Fibroblast of villous mesenchyme (primary cell): ENCODE measurements at places on chromosomes 12 and 14.

GRCh38 chr14:100105357-100106169 lies 40.3 kb downstream of the EVL start:
- DNase-seq = no peak

DNA sequence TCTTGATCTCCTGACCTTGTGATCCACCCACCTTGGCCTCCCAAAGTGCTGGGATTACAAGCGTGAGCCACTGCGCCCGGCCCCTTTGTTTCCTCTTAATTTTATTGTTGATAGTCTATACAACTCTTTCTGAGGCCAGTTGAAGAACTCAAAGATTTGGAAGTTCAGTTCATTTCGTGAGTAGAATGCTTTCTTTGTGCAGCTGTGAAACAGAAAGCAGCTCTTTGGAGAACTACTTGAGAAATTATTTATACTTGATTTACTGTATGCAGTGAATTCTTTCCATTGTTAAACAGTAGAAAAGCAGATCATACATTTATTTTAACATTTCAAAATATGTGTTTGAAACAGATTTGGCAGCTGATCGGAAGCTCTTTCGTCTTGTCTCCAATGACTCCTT lies 69.3 kb downstream of the PCNX1 start:
- no peak for DNase-seq

DNA sequence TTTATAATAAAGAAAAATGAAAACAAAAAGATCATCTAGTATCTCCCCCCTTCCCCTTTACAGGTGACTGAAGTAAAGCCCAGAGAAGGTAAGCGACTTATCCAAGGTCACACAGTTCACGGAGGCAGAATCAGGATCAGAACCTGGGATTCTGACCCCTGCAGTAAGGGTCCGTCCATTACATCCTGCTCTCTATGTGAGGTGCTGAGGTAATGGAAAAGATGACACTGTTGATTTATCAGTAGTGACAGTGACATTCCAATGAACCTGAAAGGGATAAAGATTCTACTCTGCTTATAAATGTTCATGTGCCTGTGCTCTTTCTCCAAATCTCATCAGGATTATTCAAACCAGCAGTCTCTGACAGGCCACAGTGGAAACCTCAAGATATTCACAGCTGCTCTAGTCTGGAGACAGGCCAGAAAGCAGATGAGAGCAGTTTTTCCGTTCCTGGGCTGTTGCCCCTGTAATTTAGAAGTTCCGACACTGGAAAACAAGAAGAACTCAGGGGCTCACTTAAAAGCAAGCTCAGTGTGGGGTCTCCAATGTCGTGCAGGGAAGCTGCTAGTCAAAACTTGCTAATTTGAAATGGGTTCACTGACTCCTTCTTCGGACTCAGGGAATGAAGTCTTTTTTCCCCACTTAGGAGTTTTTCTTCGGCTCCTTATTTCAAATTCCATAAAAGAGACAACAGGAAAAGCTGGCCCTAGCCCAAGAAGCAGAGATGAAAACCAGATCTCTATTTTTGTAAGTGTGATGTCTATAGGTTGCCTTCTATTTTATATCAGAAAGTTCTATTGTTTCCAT lies 131.8 kb upstream of the EEA1 start:
- DNase-seq = peak; percentile 67

DNA sequence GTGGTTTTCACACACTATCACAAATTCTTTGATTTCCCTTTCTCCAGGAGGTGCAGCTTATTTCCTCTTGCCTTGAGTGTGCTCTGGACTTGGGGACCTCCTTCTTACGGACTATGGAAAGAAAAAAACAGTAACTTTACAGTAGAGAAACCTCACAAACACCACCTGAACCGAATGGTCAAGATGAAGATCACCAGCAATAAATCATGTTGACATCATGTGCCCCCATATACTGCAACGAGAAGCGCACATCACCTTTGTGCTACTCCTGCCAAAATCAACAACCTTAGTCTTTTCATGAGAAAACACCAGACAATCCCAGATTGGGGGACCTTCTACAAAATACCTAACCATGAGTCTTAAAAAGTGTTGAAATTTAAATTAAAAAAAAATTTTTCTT lies 13.3 kb upstream of the NYNRIN start:
- no peak for DNase-seq

GRCh38 chr12:52848661-52849255 lies at the start of gene KRT78:
Gene KRT78, minus strand, starts transcription at chr12:52848994. Its CDS starts 64 bp downstream, at chr12:52848930.
- no peak for DNase-seq

DNA sequence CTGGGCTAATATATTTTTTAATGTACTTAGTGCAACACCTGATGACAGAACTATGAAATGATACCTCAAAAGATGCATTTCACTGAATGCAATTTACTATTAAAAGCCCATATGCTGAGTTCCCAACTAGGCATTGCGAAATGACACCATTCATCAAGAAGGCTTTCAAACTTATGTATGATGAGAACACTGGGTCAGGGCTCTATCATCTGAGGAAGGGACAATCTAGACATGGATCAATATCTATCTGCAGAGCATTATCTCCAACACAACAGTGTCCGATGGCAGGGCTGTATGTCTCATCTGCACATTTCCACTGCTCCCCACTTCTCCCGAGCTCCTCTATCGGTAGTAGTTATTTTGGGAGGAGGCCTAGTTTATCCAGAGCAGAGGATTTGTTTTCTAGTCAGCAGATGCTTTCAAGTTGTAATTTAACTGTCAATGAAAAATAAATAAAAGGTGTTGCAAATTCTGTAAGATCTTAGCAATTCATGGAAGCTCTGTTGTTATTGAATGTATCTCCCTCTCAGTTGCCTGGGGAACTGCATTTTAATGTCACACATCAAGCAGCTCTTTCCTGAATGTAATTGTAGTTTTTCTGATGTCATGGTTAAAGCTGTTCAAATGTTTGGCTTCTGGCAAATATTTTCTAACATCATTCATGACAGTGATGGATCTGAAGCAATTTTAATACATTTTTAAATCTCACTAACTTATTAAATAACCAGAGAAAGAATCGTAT lies 7.4 kb upstream of the GCH1 start:
- DNase-seq = no peak

GRCh38 chr12:57142727-57143126 lies 4.7 kb downstream of the LRP1-AS start:
- no peak for DNase-seq

- DNase-seq = no peak
These were observed 265.6 kb upstream of the GARIN6 start for GRCh38 chr12:99381992-99382391.

GRCh38 chr14:21241218-21241819 lies 27.9 kb downstream of the HNRNPC start:
- DNase-seq = peak; percentile 29

DNA sequence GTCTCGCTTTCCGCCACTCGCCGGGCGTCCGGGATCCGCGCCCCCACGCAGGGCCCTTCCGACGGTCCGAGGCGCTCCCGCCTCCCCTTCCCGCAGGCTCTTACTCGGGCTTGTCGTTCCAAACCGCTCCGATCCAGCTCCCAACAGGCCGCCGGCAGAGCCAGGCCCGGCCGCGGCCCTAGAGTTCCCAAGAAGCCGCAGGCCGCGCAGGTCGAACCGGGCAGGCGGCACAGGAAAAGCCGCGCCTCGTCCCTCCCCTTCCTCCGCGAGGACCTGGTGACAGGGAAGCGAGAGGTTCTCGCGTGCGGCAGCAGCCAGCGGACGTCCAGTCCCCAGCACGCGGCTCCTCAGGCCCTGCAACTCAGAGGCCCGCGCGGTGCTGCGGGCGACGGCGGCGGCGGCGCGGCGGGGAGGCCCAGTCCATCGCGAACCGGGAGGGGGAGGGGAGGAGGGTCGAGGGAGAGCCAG lies 272 bp downstream of the HECTD1 start:
- DNase-seq = peak; percentile 90

DNA sequence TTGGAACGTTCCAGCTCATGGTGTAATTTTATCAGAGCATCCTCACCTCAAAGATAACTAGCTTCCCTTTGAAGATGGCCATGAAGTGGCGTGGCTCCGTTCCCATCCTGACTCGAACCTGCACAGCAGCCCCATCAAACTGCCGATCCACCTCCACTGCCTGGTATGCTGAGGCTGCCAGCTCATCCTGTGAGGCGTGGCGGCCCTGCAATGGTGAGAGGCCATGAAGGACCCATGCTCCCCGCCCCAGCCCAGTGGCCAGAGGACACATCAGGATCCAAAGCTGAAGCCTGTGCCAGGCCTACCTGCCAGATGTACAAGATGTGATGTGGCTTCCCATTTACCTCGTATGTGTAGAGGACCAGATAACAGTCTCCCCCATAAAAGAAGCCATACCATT lies 11.2 kb downstream of the AVIL start:
- no peak for DNase-seq

DNA sequence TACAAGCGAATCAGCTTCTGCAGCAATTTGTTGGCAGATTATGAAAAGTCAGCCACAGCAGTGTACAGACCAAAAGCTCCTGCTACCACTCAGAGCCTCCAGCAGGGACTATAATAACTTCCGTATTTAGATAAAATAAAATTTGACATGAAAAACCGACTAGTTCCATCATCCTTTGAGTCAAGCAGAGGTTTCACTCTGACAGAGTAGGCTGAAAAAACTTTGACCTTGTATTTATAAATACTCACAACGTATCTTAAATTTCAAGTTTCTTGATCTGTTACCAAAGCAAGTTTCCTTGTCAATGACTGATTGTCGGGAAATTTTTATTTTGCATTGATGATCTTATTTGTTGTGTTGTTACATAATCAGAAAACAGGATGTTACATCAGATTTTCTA lies 283.4 kb downstream of the DAD1 start:
- no peak for DNase-seq

DNA sequence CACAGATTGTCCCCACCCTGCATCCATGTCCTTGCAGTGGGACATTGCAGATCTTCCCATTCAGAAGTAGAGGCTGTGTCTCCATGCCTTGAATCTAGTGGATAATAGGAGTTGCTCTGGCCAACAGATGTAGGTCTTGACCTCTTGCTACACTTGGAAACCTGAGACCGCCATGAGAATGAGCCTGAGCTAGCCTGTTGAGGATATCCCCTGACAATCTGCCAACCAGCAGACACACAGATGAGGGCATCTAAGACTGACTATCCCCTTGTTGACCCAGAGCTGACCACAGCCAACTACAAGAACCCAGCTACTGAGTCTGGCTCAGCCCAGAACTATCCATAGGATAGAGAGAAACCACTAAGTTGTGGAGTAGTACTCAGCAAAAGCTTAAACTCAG lies 161.1 kb upstream of the NOS1 start:
- DNase-seq = no peak

DNA sequence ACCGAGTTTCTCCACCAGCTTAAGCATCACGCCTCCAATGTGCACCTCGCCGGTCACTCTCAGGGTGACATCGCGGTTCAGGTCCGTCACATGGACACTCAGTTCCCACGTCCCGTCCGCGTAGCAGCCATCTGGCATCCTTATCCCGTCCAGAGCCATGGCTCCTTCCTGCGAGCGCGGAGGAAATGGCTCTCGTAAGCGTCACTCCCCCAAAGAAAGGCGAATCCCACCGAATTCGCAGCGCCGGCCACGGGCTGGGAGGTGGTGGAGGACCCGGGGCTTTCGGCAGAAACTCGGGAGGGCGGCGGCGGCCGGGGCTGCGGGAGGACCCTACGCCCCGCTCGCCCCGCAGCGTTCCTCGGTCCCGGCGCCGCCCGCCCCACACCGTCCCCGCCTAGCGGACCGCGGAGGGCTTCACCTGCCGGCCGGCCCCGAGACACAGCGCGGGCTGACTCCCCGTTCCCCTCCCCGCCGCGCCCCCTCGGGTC lies 396 bp downstream of the FERMT2 start:
- DNase-seq = peak; percentile 44

- peak; percentile 61 for DNase-seq
These were observed 34.4 kb downstream of the CDK17 start for GRCh38 chr12:96365604-96366380.

- DNase-seq = peak; percentile 36
These were observed 76.7 kb downstream of the DIP2B start for GRCh38 chr12:50581226-50582184.

DNA sequence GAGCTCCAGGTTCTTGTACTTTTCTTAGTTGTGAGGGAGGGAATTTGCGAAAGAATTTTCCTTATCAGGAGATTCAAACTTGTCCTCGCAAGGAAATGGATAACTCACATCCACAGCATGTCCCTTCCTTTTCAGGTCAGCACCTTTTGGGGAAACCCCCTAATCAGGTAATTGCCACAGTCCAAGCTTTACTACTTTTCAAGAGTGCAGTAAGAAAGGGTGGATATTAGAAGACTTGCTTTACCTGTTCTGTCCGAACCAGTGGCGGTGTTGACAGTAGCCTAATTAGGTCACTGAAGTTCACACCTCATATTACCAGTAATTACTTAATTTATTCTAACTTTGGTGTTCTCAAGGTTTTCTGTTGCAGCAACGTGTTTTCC lies 6.7 kb upstream of the C12orf50 start:
- peak; percentile 10 for DNase-seq

GRCh38 chr12:68377881-68378280 lies 45.7 kb upstream of the MDM1 start:
- DNase-seq = no peak

- no peak for DNase-seq
These were observed 12.8 kb downstream of the LEMD3 start for GRCh38 chr12:65182012-65182739.

DNA sequence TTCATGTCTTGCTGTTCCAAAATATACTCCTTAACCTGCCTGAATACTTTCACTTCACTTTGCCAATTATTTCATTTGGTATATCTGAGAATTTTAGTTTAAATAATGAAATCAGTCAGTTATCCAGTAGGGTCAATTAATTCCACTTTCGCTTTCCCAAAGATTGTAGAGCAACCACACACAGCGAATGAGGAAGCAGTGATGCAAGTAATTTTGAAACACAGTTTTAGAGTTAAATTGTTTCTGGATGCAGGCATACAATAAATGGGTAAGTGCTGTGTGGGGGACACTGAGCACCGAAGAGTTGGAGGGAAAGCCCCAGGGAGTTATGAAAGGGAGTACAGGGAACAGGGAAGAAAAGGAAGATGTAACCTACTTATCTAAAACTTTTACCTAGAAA lies 62.8 kb downstream of the TSHR start:
- DNase-seq = no peak

GRCh38 chr12:53147181-53147580 lies 33.3 kb upstream of the ZNF740 start:
- no peak for DNase-seq

DNA sequence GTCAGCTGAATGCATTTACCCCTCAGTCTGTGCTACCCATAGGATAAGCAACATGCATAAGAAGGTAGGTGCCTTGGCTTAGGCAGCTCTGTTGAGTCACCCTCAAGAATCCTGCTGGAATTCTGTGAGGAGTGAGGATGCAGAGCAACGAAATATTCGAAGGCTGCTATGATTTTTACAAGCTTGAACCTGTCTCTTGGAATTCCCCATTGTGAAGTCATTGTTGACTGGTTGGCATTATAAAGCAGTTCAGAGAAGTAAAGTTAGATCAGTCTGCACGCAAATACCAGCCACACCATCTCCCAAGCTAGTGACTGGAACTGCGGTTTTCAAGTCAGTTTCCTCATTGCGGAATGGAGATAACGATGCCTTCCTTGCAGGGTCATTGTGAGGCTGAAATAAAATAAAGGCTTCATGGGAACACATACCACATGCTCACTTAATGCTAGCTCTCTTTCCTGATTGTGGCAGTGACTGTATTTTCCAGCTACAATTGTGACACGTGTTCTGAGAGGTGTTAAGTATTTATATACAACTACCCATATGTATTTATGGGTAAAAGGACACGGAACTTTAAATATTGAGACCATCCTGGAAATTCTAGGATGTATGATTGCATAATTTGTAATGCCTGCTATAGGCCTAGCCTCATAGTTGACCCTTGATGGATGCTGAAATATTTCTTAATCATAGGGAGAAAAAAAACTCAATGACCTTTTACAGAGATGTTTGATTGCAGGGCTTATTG lies 96.7 kb downstream of the ETV6 start:
- DNase-seq = peak; percentile 86

GRCh38 chr12:81114226-81114625 lies 36.3 kb downstream of the ACSS3 start:
- no peak for DNase-seq
